ENCODE measurements at places on chromosomes 1 and 21.
A peak's percentile ranks its signal among the peaks of the same experiment; 100 is the strongest.

GRCh38 chr1:2968471-2968881 lies 52.8 kb upstream of the ACTRT2 start:
- no peak for ATAC-seq

GRCh38 chr21:39867198-39867650 lies at the start of gene PCP4:
TSS of gene PCP4 (plus strand) at chr21:39867438. CDS start at chr21:39867502, 64 bp downstream.
- ATAC-seq = no peak

- peak; percentile 43 for ATAC-seq
Observed at GRCh38 chr21:38249256-38249655, 7.5 kb upstream of the KCNJ15 start.

DNA sequence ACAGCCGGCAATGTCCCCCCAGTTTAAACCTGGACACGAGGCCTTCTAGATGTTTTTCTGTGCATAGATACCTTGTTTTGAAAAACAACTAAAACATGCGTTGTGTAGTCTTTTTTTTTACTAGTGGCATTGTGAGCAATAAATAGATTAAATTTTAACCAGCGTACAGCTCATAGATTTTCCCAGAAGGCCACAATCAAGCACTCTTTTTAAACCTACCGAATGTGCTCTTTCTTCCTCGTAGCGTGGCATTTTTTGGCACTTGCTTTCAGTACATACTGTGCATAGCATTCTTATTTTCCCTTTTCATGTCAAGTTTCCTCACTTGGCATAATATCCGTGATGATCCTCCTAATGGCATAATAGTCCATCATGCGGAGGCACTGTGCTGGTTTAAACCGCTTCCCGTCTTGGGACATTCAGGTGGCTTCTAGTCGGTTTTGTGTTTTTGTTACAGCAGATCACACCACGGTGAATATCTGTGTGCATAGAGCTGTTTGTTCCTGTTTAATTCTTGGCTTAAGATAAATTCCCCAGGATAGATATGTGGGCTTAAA lies 95.3 kb downstream of the PDE9A start:
- no peak for ATAC-seq

- no peak for ATAC-seq
Observed at GRCh38 chr1:174315239-174315638, 132.5 kb upstream of the GPR52 start.

DNA sequence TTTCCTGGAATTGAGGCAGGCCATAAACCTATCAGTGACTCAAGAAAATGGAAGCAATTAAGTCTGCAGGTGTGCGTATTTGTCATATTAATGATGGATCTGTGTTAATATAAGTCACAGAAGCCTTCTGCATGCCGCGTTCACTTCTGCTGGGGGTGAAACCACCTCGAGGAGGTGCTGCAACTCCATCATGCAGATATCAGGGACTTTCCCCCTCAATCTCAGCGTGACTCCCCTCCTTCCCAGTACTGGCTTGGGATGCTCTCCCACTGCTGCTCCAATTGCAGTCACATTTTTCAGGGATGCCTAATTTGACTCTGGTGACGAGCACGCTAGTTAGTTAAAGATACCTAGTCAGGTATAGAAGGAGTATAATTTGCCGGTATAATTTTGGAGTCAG lies 87.5 kb downstream of the ASTN1 start:
- ATAC-seq = no peak

- ATAC-seq = no peak
Observed at GRCh38 chr1:68795956-68796355, 299.1 kb upstream of the DEPDC1 start.

DNA sequence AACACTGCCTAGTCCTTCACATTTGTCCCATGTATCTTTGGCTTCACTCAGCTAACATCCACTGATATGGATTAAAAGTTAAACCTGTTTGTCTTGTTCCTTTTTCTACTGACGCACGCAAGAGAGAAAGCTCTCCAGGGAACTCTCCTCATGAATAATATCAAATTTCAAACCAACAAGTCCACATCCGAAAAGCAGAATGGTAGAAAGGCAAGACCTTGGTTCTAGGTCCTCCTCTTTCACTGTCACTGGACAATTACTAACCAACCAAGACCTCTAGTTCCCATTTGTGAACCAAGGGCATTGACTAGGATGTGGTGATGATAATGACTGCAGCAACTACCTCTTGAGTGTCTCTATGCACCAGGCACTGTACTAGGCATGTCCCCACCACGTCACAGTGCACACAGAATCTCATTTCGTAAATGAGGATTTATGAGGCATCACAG lies 8.4 kb downstream of the PLPP3 start:
- no peak for ATAC-seq

DNA sequence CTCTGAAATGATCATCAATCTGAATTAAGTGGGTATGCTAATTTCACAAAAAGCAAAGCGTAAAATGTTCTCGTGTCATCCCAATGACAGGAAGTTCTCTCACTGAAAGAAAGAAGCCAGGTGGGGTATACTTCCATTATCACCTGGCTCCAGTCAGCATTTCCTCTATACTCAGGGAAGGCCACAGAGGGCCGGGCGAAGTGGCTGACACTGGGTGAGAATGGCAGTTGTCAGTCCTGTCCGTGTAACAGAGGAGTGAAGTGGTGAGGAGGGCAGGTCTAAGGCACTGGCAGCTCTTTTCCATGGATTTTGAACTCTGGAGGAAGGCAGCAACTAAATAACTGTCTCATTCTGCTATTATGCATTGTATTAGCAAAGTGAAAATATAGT lies 60.4 kb downstream of the CAPN2 start:
- no peak for ATAC-seq

- ATAC-seq = peak; percentile 2
Observed at GRCh38 chr1:26696654-26697430, 1.0 kb downstream of the ARID1A start.

- ATAC-seq = no peak
Observed at GRCh38 chr1:84776639-84777038, 86.4 kb upstream of the SSX2IP start.

DNA sequence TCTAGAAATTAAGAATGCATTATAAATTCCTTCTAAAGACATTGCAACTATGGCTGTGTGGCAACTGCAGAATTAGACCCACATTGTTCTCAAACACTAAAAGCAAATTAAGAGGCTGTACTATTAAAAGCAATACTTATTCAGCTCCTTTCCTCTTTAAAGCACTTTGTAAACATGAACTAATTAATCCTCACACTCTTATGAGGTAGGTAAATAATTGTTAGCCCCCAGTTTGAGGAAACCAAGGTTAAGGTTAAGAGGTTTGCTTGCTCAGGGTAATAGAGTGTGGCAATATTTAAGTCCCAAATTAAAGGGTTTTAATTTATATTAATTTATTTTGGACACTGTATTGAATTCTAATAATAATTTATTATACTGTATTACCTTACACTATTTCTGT lies 553.8 kb downstream of the LRRIQ3 start:
- ATAC-seq = no peak

DNA sequence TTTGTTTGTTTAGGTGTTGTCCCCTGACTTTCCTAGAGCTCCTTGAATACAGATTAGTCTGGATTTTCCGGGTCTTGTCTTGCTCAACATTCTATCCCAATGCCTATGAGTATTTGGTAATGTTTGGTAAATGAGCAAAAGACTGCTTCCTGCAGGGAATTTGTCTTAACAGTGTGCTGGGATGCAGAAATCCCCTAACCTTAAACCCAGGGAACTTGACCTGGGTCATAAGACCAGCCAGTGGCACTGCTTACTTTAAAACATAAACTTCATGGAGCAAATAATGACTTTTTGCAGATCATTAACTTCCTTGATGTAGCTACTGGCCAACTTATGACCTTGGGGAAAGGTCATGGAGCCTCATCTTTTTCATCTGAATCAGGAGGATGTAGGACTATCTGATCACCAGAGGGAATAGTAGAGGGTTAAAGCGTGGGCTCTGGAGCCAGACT lies 27.2 kb downstream of the TCEANC2 start:
- no peak for ATAC-seq

GRCh38 chr1:164308101-164308500 lies 250.9 kb upstream of the PBX1 start:
- ATAC-seq = no peak

- ATAC-seq = no peak
Observed at GRCh38 chr1:95542936-95543335, 308.9 kb downstream of the RWDD3 start.

DNA sequence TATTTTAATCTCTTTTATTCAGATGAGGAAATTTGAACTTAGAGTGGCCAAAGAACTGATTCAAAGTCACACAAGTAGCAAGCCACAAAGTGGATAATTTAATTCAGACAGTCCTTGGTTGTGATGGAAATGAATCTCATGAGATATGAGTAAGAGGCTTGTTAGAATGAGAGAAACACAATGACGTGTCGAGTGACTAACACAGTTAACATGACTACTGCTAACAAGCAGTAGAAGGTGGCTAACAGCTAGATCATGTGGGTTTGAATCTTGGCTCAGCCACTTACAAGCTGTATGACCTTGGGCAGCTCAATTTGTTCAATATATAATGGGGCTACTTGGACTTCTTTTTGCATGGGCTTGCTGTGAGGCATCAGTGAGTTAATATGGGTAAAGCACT lies 104.5 kb upstream of the LMO4 start:
- ATAC-seq = peak; percentile 92

DNA sequence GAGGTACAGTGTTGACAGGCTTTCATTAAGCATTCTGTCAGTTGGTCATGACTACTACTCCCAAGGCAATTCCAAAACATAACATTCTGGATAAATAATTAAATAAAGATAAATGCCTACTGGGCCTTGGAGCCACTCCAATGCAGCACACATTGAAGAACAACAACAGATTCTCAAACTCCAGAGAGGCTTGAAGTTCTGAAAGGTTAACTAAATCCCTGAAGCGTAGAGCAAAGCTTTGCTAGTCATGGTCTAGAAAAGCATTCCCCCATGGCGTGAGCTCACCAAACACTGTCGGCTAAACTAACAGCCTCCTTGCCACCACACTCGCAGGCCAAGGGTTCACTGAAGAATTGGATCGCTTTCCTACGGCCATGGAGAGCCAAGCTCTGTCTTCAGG lies 268.0 kb downstream of the ATG4C start:
- ATAC-seq = no peak

- ATAC-seq = no peak
Observed at GRCh38 chr1:43365678-43366077, 2.1 kb downstream of the ELOVL1 start.

DNA sequence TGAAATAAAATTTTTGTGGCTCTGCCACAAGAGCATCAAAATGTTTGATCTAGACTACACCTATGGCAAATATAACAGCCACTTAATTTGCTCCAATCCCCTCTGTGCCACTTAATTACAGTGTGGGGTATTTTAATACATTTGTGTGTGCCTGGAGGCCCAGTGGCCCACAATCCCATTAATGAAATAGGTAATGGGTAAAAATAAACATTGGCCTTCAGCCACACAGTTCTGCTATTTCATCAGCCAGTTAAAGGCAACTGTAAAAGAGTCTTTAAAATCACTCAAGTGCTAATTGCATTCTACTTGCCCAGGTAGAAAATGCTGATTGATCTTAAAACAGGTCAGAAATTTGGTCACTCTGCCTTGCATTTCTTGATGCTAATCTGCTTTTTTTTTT lies 151.6 kb upstream of the UBE2U start:
- no peak for ATAC-seq

DNA sequence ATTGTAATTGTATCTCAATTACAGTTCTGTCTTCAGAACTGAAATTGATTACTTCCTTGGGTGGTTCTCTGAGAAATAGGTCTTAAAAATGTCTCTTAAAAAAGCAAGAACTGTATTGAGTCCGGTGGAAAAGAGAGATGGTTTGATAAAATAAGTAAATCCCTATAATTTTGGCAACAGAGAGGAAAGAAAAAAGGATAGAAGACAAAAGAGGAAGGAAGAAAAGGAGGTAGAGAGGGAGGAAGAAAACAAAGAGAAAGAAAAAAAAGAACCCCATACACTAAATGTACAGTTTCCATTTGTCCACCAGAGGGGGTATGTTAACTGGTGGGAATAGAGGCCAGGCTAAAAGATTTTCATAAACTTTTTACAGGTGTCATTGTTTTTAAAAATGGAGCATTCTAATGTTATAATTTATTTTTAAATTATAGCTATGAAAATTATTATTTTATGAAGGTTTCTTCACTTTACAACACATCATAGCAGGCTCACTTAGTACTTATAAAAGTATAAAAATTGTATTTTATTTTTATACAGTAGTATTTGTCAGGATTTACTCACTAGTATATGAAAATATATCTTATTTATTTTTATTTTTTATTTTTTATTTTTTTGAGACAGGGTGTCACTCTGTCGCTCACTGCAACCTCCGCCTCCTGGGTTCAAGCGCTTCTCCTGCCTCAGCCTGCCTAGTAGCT lies 2.1 kb upstream of the UBE2T start:
- ATAC-seq = no peak

Measured in activated T-helper 17 cell treated with anti-CD3 and anti-CD28 coated beads, Interleukin-2, amount 50 U/mL, for 72 hours (primary cell).